GM23338 (cell line): ENCODE measurements at places on chromosomes 6 and 20.
A peak's percentile ranks its signal among the peaks of the same experiment; 100 is the strongest.

- no peak for DNase-seq
These were observed 6.2 kb upstream of the DDX43 start for GRCh38 chr6:73388433-73388799.

- DNase-seq, result no peak
These were observed 19.0 kb downstream of the VAPB start for GRCh38 chr20:58407966-58408557.

DNA sequence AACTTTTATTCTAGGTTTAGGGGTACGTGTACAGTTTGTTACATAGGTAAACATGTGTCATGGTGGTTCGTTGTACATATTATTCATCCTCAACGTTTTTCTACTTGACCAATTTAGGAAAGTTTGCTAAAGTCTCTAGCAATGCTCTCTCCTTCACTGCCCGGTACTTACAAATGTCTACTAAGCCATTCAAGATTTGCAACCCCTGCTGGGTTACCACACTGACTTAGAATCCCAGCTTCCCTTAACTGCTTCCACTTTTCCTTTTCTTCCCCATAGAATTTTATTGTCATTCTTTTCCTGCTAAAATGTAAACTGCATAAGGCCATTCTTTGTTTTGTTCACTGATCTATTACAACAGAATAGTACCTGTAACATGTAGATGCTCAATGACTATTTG, 97.4 kb downstream of the SMPDL3A start:
- DNase-seq, result peak; percentile 40

- no peak for DNase-seq
These were observed 294.0 kb downstream of the SOX4 start for GRCh38 chr6:21887231-21888185.

GRCh38 chr20:6925744-6926278, 158.3 kb downstream of the BMP2 start:
- DNase-seq, result no peak

DNA sequence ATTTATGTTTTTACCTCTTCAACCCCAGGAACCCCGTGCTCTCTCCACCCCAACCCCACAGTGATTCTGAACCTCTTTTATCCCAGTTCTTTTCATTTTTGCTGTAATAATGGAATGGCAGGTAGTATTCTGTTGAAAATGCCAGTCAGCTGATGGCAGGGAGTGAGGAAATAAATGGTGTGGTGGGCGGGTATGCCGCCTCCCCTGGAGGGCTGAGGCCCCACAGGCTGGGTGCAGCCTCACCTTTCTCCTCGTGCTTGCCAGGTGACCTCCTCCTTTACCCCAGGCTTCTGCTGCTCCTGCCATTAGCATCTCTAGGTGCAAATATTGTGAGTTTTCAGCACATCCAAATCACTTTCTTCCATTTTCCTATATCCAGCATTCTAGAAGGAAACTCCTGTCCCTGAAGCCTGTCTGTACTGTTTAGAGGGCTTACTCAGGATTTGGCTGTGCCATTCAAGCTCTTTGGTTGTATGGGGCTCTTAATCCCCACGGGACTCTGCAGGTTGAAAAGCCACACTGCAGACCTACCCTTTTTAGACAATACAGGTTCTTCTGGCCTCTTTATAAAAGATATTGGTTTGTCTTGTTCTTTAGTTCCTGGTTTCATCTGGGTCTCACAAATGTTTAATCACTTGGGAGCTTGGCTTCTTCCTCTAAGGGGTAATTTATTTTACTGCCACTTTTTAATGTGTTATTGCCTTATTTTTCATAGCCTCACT, 201.8 kb downstream of the JARID2 start:
- no peak for DNase-seq

DNA sequence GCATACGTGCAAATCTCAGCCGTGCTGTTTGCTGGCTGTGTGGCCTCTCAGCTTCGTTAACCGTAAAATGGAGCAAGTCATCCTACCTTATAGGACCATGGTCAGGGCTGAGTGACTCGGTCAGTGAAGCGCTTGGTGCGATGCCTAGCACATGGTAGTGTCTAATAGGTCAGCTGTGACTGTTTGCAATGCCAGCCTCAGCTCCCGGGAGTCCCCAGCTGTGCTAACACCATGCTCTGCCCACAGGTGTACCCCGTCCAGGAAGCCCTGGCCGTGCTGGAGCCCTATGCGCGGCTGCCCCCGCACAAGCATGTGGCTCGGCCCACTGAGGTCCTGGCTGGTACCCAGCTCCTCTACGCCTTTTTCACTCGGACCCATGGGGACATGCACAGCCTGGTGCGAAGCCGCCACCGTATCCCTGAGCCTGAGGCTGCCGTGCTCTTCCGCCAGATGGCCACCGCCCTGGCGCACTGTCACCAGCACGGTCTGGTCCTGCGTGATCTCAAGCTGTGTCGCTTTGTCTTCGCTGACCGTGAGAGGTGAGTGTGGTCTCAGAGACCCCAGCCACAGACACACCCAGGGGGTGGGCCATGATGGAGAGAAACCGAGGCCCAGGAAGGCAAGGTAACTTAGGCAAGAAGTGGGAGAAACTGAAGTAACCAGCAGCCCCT, 10.6 kb downstream of the TRIB3 start:
- DNase-seq, result no peak

DNA sequence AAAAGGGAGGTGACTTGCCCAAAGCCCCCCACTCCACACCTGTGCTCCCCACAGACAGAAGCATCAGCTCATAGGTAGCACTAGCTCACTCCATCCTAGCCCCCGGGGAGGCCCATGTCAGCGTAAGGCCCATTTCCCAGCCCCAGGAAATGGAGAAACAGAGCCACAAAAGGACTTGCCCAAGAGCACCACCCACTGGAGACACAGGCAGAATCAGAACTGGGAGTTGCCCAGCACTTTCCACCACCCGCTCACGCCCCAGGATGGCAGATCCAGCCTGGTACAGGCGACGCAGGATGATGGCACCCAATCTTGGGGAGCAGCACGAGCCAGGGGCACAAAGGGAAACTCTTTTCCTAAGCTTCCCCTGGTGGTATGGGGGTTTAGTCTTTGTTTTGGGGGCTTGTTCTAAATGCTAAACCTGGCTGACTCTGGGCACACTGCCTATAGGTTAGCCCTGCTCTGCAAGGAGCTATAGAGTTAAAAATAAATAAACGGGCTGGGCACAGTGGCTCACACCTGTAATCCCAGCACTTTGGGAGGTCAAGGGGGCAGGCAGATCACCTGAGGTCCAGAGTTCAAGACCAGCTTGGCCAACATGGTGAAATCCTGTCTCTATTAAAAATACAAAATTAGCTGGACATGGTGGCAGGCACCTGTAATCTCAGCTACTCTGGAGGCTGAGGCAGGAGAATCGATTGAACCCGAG, 11.8 kb downstream of the C20orf203 start:
- DNase-seq, result peak; percentile 44

DNA sequence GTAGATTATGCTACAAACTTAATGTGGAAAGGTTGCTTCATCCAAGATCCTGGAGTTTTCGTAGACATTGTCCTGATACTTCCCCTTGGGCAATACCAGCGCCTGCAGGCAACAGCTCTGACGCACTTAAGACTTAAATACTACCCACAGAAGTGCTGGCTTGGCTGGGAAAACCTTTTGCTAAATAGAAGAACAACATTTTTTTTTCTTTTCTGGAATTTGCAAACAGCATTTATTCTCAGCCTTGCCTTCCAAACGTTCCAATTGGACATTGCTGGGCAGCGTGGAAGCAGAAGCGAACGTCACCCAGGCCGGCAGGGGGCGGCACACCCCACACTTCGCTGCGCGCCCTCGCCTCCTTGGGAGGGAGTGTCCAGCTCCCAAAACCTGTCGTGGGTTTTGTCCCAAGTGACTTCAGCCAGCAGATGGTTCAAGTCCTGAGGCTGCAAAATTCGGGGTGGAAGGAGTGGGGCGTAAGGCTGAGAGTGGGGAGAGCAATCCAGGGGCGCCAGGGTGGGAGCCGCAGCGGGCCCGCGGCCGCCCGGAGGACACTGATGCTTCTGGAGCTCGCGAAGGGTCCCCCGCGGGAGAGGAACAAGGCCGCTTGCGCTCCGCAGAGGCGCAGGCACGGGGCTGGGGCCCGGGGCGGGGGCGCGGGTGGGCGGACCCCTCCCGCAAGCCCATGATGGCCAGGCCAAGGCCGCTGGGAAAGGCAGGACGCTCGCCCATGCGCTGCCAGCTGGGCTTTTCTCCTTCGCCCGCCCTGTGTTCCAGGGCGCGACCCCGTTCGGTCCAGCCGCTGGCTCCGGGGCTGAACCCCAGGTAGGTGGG, 60.8 kb upstream of the MAP3K4 start:
- peak; percentile 83 for DNase-seq

DNA sequence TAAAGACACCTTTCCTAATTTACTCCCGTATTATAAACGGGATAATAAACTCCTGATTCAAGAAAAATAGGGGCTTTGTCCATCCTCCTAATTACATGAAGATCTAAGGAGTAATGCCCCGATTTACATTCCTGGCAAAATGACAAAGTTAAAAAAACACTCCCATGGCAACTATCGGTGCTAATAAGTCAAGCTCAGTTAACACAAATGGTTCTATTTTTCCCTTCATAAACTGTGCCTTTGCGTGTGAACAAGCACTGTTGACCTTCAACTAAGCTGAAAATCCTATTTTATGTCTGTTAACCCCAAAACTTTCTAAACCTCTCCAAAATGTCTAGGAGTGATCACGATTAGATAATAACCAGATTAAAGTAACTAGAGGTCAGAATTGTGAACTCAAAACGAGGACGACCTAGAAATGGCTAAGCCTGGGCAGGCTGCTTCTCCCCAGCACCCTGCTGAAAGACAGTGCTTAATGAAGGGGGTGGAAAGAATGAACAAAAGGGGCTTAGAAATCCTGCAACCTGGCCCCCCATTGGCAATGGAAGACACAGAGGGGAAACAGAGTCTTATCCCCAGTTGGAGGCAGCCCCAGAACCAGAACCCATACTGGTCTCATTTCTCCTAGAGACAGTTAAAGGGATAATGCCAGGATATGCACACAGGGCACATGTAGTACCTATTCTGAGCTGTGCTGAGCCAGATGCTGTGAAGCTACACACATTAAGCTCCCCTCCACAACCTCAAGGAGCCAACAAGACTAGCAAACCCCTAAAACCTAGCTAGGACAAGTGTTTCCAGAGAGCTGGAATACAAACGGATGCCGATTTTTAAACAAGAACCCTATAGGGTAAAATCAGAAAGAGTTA, 23.0 kb downstream of the SLC23A2 start:
- peak; percentile 26 for DNase-seq

GRCh38 chr6:25100288-25100687, 164.5 kb upstream of the RIPOR2 start:
- no peak for DNase-seq

GRCh38 chr6:139925894-139926641, 551.6 kb upstream of the CITED2 start:
- DNase-seq, result no peak

DNA sequence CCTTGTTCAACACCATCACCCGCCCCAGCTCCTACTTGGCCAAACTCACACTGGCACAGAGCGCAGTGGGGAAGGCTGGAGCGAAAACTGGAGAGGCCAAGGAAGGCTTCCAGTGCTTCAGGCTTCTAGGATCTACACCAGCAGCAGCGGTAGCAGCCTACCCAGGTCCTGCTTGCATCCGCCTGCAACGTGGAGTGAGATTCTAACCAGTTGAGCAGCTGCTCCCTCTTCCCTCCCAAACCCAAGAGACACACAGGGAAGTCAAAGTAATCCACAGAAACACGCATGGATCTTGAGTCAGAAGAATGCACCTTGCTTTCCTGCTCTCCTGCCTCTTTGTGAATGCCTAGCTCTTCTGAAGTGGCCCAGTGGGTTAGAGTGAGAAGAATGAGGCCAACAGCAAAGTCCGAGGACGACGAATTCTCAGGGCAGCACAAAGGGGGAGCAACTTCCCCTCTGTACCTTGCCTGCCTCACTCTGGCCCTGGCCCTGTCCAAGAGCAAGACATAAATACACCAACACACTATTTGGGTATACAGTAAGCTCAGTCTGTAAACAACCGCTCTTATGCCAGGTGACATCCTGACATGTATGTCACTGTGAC, 95.9 kb upstream of the FOXQ1 start:
- DNase-seq, result no peak

- no peak for DNase-seq
These were observed 584.2 kb downstream of the BCKDHB start for GRCh38 chr6:80690551-80691131.

- DNase-seq, result no peak
These were observed 184.9 kb upstream of the CST7 start for GRCh38 chr20:24764027-24764793.

- DNase-seq, result no peak
These were observed 23.4 kb upstream of the CCN5 start for GRCh38 chr20:44691424-44692423.

- no peak for DNase-seq
These were observed 1.2 kb downstream of the DDX43 start for GRCh38 chr6:73395875-73396274.

GRCh38 chr20:62661647-62662046, 19.3 kb downstream of the SLCO4A1 start:
- no peak for DNase-seq

DNA sequence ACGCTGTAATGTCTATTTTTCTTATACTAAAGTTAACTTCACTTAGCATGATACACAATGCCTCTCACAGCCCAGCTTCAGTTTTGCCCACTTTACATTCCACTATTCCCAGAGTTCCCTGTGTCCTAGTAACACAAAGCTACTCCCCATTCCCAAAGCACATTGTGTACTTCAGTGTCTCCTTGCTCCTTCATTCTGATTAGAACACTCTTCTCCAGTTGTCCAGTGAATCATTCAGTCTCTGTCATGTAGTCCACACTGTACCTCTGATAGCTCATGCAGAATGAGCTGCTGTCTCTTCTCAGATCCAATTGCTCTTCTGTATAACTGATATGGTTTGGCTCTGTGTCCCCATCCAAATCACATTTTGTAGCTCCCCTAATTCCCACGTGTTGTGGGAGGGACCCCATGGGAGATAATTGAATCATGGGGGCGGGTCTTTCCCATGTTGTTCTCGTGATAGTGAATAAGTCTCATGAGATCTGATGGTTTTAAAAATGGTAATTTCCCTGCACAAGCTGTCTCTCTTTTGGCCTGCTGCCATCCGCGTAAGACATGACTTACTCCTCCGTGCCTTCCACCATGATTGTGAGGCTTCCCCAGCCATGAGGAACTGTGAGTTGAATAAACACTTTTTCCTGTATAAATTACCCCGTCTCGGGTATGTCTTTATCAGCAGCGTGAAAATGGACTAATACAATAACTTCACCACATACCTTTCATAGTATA, 2.1 kb upstream of the TMX4 start:
- no peak for DNase-seq

- no peak for DNase-seq
These were observed 30.4 kb downstream of the GABRR1 start for GRCh38 chr6:89186762-89187161.

- DNase-seq, result peak; percentile 91
These were observed 33.6 kb downstream of the APCDD1L start for GRCh38 chr20:58481481-58482021.

DNA sequence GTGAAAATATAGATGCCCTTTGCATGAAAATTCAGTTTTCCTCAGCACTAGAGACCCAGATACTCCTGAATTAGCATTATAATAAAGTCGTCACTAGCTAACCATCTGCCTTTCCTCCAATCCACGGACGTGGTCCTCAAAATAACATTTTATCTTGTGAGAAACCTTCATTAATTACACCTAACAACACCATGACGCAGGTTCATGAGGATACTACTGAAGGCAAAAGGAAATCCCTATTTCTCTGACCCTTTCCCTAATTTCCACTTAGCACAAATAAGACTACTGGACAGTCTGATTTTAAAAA, 1.3 kb upstream of the PNISR start:
- DNase-seq, result peak; percentile 51
